Fibroblast of skin of scalp (primary cell): ENCODE measurements at places on chromosomes 1 and 21.

GRCh38 chr1:239884796-239885195 is 206.9 kb upstream of the FMN2 start:
- DNase-seq: no peak

- DNase-seq: no peak
Observed at GRCh38 chr1:60600532-60600931, 481.8 kb upstream of the NFIA start.

DNA sequence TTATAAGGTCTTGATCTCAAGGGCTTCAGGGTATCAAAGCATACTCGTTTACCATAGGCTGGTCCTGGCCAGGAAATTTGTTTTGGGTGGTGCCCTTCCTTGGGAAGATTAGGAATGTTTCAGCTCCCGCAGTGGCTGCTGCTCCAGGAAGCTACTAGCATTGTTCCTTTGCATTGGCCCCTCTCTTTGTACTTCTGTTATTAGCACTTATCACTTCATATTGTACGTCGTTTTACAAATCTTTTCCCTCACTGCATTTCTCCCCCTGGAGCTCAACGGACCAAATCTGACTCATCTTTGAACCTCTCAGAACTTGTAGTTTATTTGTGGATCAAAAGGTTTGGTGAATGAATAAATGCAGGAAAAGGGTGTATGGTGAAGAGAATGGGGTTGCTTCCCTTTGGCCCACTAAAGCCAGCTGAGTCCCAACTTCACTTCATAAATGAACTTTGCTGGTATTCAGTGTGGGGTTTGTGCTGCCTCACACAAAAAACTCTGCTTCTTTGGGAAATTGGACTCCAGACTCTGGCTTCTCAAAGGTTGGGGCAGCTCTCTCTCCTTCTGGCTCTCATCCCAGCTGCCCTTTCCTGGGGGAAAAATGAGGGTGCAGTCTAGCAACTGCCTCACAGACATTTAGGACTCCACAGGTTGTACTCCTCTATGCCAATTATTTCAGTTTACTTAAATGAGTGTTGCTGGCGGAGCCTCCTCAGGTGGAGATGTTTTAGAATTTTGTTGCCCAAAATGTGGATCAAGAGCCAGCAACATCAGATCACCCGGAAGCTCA is 5.9 kb downstream of the GNAT2 start:
- DNase-seq: no peak

- DNase-seq: no peak
Observed at GRCh38 chr1:202016811-202017748, 6.7 kb downstream of the ELF3 start.

- DNase-seq: no peak
Observed at GRCh38 chr1:227788271-227789083, 27.0 kb upstream of the PRSS38 start.

DNA sequence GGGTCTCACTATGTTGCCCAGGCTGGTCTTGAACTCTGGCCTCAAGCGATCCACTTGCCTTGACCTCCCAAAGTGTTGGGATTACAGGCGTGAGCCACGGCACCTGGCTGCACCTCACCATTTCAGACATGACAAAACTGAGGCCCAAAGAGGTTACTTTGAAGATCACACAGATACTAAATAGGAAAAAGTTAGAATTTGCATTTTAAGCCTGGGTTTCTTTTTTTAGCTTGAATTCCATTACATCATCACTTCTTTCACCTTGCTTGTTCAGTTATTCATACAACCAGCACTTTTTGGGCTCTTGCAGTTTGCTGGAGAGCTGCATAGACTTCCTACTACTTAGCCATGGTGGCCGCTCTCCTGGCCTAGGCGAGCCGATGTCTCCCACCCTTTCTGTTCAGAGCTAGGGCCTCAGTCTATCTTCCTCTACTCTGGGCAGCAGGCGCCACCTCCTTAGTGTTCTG is 16.3 kb upstream of the CD2 start:
- no peak for DNase-seq

DNA sequence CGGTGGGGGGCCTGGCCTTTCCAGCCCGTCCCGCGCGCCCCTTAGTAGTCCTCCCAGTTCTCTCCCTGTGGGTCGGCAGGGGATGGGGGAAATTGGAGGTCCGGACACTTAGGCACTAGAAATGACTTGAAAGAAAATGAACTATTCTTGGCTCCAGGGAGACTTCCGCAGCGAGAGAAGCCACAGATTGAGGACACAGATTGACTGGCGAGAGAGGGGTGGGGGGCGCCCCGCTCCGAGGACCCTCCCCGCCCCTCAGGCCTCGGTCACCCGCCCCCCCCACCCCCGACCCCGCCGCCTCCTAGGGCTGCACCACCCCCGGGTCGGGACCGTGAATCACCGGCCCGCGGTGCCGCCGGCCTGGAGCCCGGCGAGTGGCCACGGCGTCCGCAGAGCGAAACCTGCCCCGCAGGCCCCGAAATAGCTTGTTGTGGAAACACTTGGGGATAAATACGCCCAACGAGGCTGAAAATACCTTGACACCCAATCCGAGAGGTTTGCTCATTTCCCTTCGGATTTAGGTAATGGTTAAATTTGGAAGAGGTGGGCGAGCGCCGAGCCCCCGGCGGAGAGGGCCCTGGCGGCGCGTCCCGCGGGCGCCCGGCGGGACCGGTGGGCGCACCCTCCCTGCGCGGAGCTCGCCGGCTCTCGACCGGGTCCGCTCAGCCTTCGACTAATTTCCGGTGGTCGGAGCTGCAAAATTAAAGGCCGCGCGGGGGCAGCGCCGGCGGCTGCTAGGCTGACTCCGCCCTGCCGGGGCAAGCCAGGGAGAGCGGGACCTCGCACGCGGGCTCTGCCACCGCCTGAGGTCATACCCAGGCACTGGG is at the start of gene GFI1:
GFI1 (minus strand) TSS at position 675 of the 827 bp plus-strand sequence. CDS start 3,438 bp downstream, outside the sequence.
- no peak for DNase-seq

DNA sequence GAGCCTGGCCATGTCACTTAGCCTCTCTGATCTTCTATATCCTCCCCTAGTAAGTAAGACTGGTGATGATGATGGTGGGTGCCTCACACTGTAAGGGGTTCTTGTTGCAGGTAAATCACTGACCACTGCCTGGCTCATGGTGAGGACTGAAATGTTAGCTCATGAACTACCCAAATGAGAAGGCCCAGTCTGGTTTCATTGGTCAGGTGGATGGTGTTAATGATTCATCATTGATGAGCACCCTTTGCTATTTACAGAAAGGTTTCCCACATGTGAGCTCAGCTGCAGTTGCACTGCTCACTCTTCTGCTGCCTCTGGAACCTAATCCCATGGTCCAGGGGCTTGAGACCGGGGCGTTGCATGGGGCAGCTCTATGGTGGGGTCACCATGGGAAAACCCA is 417.7 kb downstream of the PRDM2 start:
- DNase-seq: no peak

- no peak for DNase-seq
Observed at GRCh38 chr21:32393677-32394001, 827 bp upstream of the URB1 start.

GRCh38 chr1:246875041-246876026 is 56.4 kb downstream of the AHCTF1 start:
- peak; percentile 66 for DNase-seq

DNA sequence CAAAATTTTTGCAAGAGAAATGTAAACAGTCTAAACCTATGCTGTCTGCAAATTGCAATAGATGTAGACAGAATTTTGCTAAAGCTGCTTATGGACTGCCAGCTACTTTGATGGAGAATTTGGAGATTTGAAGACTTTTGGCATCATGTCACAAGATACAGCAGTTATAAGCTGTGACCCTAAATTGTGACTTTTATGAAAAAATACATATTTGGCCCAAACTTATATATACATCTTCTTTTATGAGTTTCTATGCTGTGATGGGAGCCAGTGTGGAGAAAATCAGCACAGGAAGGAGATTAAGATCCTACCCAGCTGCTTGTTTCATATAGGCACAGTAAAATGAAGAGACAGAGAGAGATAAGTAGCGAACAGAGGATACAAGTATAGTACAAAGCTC is 1595.4 kb downstream of the PLA2G4A start:
- no peak for DNase-seq

DNA sequence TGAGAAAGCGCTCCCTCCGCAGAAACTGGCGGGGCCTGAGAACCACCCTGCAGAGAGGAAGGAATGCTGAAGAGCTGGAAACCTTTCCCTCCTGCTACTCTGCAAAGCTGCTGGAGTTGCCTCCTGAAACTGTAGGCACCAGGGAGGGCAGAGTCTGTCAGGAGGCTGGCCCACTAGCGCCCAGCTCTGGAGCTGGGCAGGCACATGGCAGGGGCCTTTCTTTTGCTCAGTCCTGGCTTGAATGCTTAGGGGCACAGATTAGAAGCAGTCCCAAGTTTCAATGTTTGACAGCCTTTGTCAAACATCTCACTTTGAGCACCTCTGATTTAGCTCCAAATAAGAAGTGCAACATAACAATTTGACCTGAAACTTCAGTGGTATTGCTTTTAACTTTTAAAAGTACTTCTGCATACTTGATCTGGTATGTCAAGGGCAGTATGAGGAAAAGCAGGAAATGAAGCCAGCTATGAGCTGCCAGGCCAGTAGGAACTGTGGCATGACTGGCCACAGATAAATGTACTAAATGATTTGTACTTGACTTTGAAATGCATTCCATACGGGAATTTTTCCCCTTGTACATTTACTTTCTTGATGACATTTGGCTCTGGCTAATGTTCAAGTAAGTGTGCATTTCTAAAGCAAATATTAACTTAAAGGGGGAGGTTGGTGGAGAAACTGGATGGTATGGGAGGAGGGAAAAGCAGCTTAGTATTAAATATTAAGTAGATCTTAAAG is 7.2 kb downstream of the C1orf116 start:
- DNase-seq: peak; percentile 73

DNA sequence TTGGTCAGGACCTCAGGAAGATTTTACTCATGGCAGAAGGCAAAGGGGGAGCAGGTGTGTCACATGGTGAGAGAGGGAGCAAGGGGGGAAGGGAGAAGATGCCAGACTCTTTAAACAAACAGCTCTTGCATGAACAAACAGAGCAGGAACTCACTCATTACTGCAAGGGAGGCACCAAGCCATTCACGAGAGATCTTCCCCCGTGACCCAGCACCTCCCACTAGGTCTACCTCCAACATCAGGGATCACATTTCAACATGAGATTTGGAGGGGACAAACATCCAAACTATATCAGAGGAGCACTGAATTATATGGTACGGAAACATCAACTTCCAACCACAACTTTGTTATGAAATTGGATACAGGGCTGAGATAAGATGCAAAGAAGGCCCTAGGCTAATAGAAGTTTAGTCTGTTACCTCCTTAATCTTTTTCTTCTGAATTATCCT is 164.9 kb downstream of the ST6GALNAC3 start:
- DNase-seq: no peak

GRCh38 chr1:109947582-109948284 is 36.8 kb upstream of the AHCYL1 start:
- DNase-seq: no peak

DNA sequence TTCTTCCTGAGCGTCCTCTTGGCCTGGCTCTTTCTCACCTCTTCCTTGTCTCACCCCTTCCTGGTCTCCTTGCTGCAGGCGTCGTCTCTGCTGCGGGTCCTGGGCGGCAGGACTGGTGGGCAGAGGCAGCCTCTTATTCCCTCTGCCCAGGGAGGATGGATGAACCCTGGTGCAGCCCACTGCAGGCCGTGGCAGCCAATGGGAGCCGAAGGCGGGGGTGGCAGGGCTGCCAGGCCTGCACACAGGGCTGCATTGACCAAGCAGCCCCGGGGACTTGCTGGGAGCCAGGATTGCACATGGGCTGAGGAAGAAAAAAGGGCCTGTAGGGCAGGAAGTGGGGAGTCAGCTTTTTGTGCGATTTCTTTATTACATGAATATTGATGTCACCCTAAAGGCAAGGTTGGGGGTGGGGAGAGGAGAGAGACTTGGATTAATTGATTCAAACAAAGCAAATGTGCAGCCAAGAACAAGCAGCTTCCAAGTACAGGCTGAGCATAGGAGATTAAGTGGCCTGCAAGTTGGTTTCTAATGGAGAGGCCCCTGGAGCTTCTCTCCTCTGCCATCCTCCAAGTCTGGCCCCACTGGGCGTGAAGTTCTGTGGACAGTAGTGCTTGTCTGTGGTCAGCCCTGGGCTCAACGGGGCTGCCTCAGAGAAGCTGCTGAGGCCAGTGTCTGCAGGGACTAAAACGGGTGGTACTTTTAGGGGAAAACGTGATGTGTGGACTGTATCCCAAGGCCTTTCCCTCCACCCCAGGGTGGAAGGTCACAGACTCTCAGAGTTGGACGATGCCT is at the start of gene S100B:
S100B (minus strand) TSS at position 108 of the 792 bp plus-strand sequence. CDS start 2,667 bp downstream, outside the sequence.
- no peak for DNase-seq

DNA sequence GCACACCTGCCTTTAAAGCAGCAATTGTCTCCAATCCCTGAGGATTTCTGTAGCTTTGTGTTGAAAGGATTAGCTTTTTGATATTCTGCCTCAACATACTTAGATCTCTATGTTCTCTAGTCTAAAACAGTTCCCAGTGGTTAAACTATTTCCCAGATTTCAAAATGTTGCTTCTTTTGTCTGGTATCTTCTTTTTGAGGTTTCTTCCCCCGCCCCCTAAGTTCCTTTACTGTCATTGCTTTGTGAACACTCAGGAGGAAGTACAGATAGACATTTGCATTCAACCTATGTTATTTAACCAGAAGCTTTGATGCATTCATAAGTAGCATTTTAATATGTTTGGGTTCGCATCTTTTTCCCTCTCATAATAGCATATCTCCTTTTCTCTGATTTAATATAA is 33.5 kb downstream of the CYYR1 start:
- no peak for DNase-seq

- no peak for DNase-seq
Observed at GRCh38 chr1:56397811-56398231, 181.5 kb downstream of the PLPP3 start.

DNA sequence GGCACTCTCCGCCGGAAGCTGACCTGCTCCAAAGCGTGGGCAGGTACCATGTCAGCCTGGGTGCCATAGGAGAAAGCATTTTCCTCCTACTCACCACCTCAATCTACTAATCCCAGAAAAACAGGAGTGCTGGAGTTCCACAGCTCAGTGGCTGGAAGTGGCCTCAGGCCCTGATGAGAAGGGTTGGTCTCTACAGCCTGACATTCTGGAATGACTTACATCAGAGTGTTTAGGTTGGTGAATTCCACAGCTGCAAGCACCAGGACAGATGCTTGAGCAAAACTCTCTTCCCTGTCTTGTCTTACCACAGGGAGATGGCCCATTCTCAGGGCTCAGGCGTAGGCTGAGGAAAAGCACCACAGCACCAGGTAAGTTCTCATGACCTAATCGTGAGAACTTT is 5.5 kb downstream of the SEC16B start:
- DNase-seq: no peak

DNA sequence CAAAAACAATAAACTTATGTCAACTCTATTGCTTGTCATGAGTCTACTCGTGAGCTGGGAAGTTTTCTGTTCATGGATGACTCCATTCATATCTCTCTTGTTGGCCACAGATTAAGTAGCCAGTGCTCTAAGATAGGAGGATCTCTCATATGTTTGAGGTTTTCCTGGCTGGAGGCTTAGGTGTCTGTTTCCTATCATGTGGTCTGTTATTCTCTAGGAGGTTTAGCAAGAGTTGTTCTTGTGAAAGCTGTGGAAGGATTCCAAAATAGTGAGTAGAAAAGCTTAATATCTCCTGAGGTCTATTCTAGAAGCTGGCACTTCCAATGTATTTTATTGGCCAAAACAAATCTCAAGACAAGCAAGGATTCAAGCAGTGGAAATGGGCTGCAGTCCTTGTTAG is 5.8 kb upstream of the KRTAP20-2 start:
- no peak for DNase-seq
